ENCODE measurements at places on chromosomes 13 and 19.
A peak's percentile ranks its signal among the peaks of the same experiment; 100 is the strongest.

GRCh38 chr19:11130824-11131455 is 24.6 kb downstream of the SPC24 start:
- peak; percentile 85 for DNase-seq

GRCh38 chr13:39159393-39159792 is 121.1 kb downstream of the NHLRC3 start:
- DNase-seq: no peak

- no peak for DNase-seq
Measured at GRCh38 chr13:96779691-96780090, 214.6 kb downstream of the OXGR1 start.

GRCh38 chr19:36110487-36111199 is at the start of gene OVOL3:
Gene OVOL3 (plus strand): TSS chr19:36111143. CDS start chr19:36111203, 60 bp downstream.
- DNase-seq: no peak

- no peak for DNase-seq
Measured at GRCh38 chr13:42040730-42041010, 7.8 kb upstream of the DGKH start.

DNA sequence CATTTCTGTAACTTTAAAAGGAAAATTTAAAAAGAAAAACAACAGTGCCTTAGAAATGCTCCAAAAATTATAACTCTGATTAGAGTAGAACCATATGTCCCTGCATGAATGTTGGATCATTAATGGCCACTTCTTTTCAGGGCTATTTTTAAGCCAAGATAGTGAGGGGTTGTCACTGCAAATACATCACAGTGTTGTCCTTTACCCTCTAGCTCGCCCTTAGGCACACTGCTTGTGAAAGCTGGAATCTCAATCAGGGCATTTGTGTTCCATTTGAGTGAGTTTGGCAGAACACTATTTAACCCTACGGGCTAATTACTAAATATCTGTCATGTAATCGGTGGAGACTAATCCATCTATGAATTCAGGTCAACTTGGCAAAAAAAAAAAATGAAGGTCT is 212.2 kb downstream of the NHLRC3 start:
- DNase-seq: no peak

GRCh38 chr19:53538378-53539109 is 599 bp downstream of the ZNF331 start:
- no peak for DNase-seq

DNA sequence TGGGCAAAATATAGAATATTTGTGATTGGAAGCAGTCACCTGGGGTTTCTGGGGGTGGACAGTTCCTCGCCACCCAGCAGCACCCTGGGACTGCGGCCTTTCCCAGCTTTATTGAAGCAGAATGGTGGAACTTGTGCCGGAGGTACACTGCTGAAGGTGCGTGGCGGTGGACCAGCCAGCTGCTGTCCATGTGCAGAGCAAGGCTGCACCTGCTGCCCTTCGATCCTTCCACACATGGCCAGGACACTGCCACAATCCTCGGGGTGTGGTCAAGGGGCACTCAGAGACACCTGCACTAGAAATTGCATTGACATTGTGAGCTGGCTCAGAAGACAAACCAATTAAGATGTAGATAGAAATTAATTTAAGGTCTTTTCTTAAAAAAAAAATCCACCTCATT is 11.4 kb upstream of the GPI start:
- DNase-seq: no peak

GRCh38 chr19:4537953-4538600 is 1.8 kb downstream of the LRG1 start:
- DNase-seq: peak; percentile 2

Data from hepatocyte (in vitro differentiated cells).